Stimulated activated CD4-positive, alpha-beta T cell treated with anti-CD3 and anti-CD28 coated beads, TNF-alpha, amount 100 ng/mL, for 48 hours (primary cell): ENCODE measurements at places on chromosomes 1 and 21.

GRCh38 chr1:42765832-42766740 lies 742 bp downstream of the P3H1 start:
- DNase-seq: peak; percentile 23

DNA sequence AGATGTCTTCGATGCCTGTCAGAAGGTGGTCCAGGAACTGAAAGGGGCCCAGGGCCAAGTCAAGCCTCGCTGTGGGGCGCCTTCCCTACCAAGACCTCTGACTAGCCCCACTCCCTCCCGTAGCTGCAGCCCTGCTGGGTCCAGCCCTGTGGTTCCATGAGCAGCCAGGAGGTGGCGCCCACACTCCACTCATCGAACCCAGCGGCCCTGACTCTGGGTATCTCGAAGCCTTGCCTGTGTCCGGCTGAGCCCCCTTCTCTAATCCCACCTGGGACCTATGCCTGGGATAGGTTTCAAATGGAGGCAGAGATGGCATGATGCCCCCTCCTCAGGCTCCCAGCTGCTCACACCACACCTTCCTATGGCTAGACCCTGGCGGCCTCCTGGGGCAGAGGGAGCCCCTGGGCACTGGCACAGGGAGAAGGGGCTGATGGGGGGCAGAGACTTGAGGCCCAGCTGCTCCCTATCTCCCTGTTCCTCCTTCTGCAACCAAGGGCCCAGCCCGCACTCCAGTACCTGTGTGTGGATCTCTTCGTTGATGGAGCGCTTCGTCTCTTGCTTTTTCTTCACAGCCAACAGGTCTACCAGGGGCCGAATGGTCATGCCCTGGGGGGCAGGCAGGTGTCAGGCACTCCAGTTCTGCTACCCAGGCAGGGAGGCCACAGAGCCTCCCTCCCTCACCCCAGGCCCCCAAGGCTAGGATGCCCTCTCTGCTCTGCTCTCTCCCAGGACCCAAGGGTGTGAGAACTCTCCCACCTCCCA lies 52.0 kb downstream of the SLC9A1 start:
- DNase-seq: peak; percentile 72

DNA sequence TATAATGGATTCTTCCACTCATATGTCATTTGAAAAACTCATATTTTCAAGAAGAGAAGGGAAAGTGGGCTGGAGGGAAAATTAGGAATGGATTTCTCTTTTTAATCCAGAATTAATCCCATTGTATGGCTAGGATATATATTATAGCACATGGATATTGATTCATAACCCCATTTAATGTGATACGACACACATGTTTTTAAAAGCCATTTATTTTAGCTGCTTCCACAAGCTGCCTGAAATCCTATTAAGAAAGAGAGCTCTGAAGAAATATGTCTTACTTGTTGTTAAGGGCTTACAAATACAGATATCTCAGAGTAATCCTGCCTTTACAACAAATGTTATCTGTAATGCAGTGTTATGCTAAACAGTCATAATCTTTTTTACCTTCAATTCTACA lies 598.6 kb downstream of the AMY1C start:
- DNase-seq: no peak

- no peak for DNase-seq
These were observed 24.2 kb upstream of the ATP6V1G3 start for GRCh38 chr1:198564716-198565115.
